ENCODE measurements at places on chromosomes 12 and 14. TPM values are rescaled to one million over a fixed set of nuclear protein-coding genes. Genes with fewer than 3 reads are reported as not detected.

The TAS2R8 gene
- total RNA-seq = not detected

The KRT71 gene
- total RNA-seq = not detected

The TMEM52B gene
- 0.10 TPM for total RNA-seq

The TCL1B gene
- not detected for total RNA-seq

The CNTN1 gene
- total RNA-seq = 0.38 TPM

The FSCB gene
- not detected for total RNA-seq

The RNF34 gene
- 50.8 TPM for total RNA-seq

The DNAJC22 gene
- 45.7 TPM for total RNA-seq

The SLC6A15 gene
- 0.51 TPM for total RNA-seq

The CCDC177 gene
- total RNA-seq = not detected

The SMOC1 gene
- 2.0 TPM for total RNA-seq

The PKP2 gene
- 85.0 TPM for total RNA-seq

The PRB3 gene
- not detected for total RNA-seq

The POTEG gene
- not detected for total RNA-seq

The BEGAIN gene
- total RNA-seq = 0.75 TPM

The TMEM179 gene
- total RNA-seq = 8.4 TPM

The ZC2HC1C gene
- 4.7 TPM for total RNA-seq

The RPL10L gene
- total RNA-seq = 6.0 TPM

The DLK1 gene
- not detected for total RNA-seq

The MYH6 gene
- total RNA-seq = not detected

The KRT73 gene
- not detected for total RNA-seq

The KRT1 gene
- total RNA-seq = 0.35 TPM

The MFAP5 gene
- 43.1 TPM for total RNA-seq

The PTGES3 gene
- total RNA-seq = 223 TPM

The CPNE6 gene
- total RNA-seq = 0.14 TPM

The SERPINA10 gene
- 0.09 TPM for total RNA-seq

The IL31 gene
- total RNA-seq = not detected

The REM2 gene
- total RNA-seq = 0.35 TPM

The NGB gene
- 5.3 TPM for total RNA-seq

The IGFBP6 gene
- 27.1 TPM for total RNA-seq

The MVK gene
- total RNA-seq = 29.8 TPM

The TAS2R31 gene
- 2.6 TPM for total RNA-seq

The TARBP2 gene
- 25.1 TPM for total RNA-seq

The GLIPR1L1 gene
- not detected for total RNA-seq

The A2M gene
- total RNA-seq = 165 TPM

The GZMH gene
- 1.2 TPM for total RNA-seq

The PLEKHD1 gene
- total RNA-seq = 0.14 TPM

The C14orf180 gene
- 0.61 TPM for total RNA-seq

The E2F7 gene
- 4.4 TPM for total RNA-seq

The SCARB1 gene
- 55.1 TPM for total RNA-seq

The ENTPD5 gene
- total RNA-seq = 296 TPM

The SEC23A gene
- total RNA-seq = 148 TPM

The KCNA1 gene
- total RNA-seq = 0.05 TPM

The B4GALNT3 gene
- 62.9 TPM for total RNA-seq

The PLEKHG7 gene
- total RNA-seq = 1.3 TPM

The PAH gene
- not detected for total RNA-seq

The OVCH1 gene
- 0.70 TPM for total RNA-seq

The C12orf56 gene
- not detected for total RNA-seq

The BTG1 gene
- 176 TPM for total RNA-seq

The HOXC9 gene
- total RNA-seq = not detected

The ADAM21 gene
- total RNA-seq = 0.10 TPM

The SAMD15 gene
- total RNA-seq = 0.43 TPM

The BBOF1 gene
- 3.9 TPM for total RNA-seq
